BE2C (cell line): ENCODE measurements at places on chromosomes 3 and 15.
A peak's percentile ranks its signal among the peaks of the same experiment; 100 is the strongest.

GRCh38 chr3:177603148-177603603, 405.9 kb upstream of the TBL1XR1 start:
- no peak for DNase-seq

DNA sequence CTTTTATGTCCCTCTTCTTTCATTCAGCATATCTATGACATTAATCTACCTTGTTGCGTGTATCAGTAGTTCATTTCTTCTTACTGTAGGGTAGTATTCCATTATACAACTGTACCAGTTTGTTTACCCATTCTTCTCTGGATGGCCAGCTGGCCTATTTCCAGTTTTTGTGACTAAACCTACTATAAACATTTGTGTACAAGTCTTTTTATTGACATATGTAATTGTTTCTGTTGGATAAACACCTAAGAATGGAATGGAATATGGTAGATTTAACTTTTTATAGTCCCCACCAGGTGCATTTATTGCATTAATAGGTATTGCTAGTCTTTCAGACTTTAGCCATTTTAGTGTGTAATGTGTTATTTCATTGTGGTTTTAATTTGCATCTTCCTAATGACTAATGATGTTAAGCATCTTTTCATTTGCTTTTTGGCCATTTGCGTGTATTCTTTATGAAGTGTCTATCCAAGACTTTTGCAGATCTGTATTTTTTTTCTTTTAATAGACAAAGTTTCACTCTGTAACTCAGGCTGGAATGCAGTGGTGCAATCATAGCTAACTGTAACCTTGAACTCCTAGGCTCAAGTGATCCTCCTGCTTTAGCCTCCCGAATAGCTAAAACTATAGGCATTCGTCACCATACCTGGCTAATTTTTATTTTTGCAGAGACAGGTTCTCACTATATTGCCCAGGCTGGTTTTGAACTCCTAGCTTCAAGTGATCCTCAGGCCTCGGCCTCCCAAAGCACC, 41.9 kb upstream of the XRN1 start:
- DNase-seq = no peak

DNA sequence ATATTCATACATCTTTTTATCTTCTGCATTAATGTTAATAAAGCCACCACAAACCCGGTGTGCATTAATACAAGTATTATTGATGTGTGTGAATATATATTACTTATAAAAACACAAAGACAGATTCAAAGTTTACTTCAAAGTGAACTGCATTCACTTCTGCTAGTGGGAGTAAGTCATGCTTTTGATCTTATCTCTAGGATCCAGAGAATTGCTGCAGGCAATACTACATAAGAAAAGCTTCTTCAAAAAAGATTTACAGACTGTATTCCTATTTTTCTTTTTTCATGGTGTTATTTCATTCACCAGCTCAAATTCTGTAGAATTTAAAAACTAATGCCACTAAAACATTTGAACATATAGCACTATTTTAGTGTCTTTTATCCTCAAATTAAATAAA, 87.5 kb upstream of the CBLB start:
- DNase-seq = no peak

- no peak for DNase-seq
Measured at GRCh38 chr15:66287461-66288057, 5.8 kb upstream of the DIS3L start.

DNA sequence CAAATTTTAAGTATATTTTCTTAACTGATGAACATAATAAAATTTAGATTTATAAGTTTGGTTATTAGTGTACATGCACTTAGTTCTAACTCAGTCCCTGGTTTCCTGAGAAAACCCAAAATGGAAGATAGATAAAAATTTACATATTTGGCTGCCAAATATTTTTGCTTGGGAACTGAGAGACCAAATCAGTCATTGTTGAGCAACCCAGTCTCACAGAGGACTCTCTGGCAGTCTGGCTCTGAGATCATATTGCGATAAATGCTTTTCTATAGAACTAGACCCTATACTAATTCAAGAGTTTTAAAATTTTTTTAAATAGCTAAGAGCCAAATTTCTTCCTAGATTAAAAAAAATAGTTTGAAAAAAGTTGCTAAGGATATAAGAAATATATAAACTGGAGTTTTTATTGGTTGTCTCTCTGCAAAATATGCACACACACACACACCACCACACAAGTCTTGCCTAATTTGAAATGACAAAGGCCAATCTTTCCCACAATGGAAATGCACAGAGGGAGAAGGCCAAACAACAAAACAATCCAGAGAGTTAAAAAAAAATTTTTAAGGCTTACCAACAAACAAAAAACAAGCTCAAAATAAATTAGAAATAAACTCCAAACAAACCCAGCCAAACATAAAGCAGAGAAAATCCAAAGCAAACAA, 259.5 kb downstream of the MECOM start:
- DNase-seq = no peak

- DNase-seq = no peak
Measured at GRCh38 chr3:125128861-125129501, 73.2 kb upstream of the HEG1 start.

- DNase-seq = peak; percentile 46
Measured at GRCh38 chr3:140292684-140293083, 357.7 kb downstream of the CLSTN2 start.

GRCh38 chr3:46702246-46703012, 1.2 kb downstream of the TMIE start:
- no peak for DNase-seq

GRCh38 chr15:40091861-40092255, 16.8 kb downstream of the BMF start:
- DNase-seq = no peak

- DNase-seq = no peak
Measured at GRCh38 chr15:89749951-89750559, 994 bp downstream of the MESP1 start.

GRCh38 chr15:84911879-84912660, 27.6 kb downstream of the SLC28A1 start:
- DNase-seq = peak; percentile 61

- no peak for DNase-seq
Measured at GRCh38 chr3:48564022-48564421, 441 bp upstream of the UCN2 start.

DNA sequence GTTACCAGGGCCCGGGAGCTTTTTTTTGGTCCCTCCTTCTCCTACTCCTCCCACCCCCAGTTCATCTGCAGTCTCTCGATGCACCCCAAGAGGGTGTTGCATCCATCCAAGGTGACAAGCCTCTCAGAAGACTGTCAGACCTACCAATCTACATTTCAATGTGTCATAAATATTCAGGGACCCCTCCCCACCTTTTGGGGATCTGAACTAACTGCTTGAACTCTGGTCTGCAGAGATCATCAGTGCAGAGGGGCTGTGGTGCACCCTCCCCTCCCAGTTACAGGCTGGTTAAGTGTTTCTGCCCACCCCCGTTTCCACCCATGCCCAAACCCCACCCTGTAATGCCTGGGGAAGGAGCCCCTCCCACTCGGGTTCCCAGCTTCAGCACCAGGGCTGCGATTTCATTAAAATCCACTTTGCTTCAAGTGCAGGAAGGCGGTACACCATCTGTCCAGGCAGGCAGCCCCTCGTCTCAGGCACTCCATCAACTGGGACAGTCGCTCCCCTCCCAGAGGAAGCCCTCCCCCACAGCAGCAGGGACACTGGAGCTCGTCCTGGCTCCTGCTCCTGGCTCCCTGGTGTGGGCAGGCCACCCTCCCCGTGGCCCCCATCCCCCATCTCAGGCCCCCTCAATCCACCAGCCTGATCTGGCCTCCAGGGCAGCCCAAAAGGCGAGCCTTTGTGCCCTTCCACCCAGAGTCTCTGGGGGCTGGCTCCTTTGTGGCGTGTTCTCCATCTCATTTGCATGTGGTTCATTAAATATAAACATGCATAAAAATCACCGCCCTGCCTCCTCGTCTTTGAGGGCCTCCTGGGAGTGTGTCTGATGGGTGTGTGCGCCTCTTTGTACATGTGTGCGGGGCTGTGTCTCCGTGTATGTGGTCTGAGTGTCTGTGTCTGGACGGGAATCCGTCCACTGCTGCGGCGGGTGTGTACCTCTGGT, 32.3 kb downstream of the RNU5B-1 start:
- DNase-seq = peak; percentile 69

GRCh38 chr3:65615329-65615728, 423.4 kb downstream of the MAGI1 start:
- no peak for DNase-seq

- DNase-seq = peak; percentile 75
Measured at GRCh38 chr3:156516284-156516683, 38.6 kb downstream of the SSR3 start.

DNA sequence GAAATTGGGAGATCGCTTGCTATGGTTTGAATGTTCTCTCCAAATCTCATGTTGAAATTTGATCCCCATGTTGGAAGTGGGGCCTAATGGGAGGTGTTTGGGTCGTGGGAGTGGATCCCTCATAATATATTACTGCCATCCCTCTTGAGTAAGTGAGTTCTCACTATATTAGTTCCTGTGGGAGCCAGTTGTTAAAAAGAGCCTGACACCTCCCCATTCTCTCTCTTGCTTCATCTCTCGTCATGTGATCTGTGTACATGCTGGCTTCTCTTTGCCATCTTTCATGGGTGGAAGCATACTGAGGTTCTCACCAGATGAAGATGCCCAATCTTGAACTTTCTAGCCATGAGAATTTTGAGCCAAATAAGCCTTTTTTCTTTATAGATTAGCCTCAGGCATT, 43.0 kb upstream of the IL20RB start:
- no peak for DNase-seq

GRCh38 chr3:171827836-171828458, 15.2 kb upstream of the TMEM212 start:
- no peak for DNase-seq

- no peak for DNase-seq
Measured at GRCh38 chr3:122343654-122344053, 18.6 kb downstream of the CSTA start.

DNA sequence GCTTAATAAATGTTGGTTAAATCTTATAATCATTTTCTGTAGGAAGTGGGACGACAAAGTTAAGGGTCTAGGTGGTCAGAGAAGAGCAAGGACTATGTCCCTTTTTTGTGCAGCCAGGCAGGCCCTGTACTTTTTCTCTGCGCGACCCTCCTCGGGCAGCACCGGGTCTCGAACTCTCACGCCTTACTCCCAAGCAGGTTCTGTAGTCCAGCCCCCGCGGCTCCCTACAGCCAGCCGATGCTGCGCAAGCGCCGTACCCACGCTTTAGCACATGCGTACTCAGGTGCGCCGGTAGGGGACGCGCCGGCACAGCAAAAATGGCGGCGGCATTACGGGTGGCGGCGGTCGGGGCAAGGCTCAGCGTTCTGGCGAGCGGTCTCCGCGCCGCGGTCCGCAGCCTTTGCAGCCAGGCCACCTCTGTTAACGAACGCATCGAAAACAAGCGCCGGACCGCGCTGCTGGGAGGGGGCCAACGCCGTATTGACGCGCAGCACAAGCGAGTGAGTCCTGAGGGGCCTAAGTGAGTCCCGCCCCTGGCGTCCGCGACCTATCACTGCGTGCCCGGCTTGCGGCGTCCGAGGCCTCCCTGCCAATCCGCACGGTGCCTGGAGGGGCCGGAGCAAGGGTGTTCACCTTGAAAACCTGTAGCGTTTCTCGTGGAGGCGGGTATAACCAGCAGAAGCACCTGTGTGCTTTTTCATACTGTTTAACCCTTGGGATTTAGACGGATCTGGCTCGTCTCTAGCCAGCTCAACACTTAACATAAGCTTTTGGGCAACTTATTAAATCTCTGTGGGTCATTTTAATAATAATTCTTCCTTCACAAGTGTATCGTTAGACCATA, at the start of gene PCCB:
PCCB (plus strand) TSS at position 282 of the 844 bp plus-strand sequence; CDS start at position 318, 36 bp downstream.
- DNase-seq = peak; percentile 96

GRCh38 chr3:55446850-55447249, 40.3 kb downstream of the WNT5A start:
- no peak for DNase-seq

GRCh38 chr15:43268111-43269105, 1.7 kb upstream of the TGM5 start:
- DNase-seq = peak; percentile 58
